ENCODE measurements at places on chromosomes 13 and 19.

DNA sequence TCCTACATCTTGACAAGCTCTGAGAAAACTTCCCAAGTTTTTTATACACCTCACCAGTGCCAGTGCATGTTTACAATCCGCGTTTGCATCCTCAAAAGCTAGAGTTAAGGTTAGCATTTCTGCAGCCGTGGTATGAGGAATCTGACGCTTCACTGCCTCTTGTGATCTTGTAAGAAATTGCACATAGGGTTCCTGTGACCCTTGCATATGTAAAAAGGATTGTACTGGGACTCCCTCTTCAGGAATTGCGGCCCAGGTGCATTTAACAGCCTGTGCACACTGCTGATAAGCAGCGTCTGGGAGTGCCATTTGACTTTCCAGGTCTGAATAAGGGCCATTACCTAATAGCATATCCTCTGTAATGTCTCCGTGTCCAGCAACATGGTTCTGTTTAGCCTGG lies 15.3 kb downstream of the FPR3 start:
- DNase-seq: no peak

DNA sequence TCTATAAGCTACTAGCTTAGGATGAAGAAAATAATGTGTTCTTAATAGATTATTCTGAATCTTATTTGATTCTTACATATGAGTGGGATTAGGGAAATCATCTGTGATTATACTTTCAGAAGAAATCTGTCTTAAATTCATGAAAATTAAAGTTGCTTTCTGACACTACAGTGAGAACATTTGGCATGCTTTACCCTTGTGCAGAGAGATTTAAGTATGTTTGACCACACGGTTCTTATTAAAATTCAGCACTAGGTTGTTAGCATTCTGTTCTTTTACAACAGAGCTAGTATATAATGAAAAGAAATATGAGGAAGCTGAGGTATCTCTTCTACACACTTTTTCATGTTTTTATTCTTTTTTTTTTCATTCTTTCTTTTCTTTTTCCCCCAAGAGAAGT lies 2723.9 kb downstream of the PCDH9 start:
- no peak for DNase-seq

GRCh38 chr13:37395544-37395943 lies 203.0 kb downstream of the POSTN start:
- no peak for DNase-seq

GRCh38 chr19:39017026-39017425 lies 15.3 kb downstream of the FBXO27 start:
- no peak for DNase-seq

DNA sequence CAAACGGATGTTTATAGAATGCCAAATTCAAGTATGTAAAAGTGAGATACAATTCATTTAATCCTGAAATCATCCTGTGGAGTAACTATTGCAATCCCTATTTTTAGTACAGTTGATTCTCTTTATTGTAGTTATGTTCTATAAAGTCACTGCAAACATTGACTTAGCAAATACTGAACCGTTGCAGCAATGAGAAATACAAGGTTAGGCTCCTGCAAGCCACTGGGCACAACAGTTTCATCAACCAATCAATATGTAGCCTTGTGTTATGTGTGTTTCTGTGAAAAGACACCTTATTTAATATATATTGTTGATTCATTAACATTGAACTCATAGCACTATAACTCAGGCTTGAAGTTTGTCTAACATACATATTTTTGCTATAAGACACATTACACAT lies 174.4 kb downstream of the DCT start:
- DNase-seq: no peak

GRCh38 chr19:9673912-9674662 lies 813 bp downstream of the ZNF562 start:
- DNase-seq: no peak

DNA sequence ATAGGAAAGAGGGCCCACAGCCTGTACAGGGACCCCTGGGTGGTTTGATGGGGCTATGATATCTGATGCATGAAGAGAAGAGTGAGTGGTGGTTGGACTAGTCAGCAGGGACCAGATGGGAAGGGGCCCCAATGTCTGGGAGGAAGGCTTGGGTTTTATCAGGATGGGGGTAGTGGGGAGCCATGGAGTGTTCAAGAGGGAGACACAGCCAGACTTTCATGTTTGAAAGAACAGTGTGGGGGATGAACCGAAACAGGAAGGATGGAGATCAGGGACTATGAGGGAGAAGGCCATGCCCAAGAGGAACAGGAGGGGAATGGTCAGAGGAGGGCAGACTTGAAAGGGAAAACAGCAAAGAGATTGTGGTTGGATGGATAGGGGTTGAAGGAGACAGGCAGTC lies 63.1 kb downstream of the UNC13A start:
- DNase-seq: no peak

DNA sequence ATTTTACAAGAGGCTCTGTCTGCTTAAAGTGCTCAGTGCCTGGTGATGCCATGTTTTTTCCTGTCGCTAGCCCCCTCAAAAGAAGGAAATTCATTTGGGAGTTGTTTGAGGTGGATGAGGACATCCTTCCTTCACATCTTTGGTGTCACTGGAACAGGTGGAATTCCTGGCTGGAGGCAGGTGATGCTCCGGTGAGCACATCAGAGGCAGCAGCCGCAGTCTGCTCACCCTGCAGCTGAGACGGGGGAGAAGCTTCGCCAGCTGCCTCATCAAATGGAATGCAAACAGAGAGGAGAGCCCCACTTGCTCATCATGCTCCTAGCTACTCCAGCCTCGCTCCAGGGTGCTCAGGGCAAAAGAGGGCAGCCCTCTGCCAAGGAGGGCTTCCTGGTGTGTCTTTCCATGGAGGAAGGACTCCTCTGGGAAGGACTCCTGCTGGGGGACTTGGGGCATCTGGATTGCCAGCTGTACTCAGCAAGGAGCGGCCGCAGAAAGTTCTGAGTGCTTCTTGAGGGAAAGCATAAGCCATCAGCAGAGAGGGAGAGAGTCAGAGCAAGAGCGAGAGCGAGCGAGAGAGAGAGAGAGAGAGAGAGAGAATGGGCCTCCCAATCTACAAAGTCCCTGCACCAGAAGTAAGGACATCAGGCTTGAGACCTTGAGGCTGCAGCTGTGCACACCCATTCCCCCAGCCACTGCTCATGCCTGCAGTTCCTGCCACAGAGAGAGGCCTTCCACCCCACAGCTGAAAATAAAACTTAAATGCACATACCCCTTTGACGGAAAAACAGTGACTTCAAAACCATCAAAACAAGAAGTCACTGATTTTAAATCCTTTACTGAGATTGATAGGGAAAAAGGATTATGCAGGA lies 74.3 kb upstream of the UBL3 start:
- DNase-seq: no peak

GRCh38 chr13:111968336-111969010 lies 98.5 kb upstream of the SOX1 start:
- DNase-seq: no peak

GRCh38 chr13:97319113-97319720 lies 97.1 kb downstream of the MBNL2 start:
- no peak for DNase-seq

DNA sequence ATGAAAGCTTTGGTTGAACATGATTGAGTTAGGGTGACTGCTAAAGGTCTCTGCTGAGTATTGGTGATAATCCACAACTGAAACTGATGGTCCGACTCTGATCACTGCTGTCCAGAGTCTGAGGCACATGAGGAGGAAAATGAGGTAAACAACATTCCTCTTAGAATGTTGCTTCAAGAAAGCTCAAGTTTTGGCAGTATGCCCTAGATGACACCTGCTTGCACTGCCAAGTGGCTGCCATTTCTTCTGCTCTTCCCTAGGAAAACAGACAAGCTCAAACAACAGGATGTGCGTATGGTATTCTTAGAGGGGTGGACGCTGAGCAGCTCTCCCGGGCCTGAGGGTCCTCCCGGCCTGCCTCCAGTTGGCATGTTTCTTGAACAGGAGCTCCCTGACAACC lies 15.2 kb upstream of the MTIF3 start:
- no peak for DNase-seq

- DNase-seq: no peak
Observed at GRCh38 chr13:44278166-44278565, 95.5 kb upstream of the SERP2 start.

DNA sequence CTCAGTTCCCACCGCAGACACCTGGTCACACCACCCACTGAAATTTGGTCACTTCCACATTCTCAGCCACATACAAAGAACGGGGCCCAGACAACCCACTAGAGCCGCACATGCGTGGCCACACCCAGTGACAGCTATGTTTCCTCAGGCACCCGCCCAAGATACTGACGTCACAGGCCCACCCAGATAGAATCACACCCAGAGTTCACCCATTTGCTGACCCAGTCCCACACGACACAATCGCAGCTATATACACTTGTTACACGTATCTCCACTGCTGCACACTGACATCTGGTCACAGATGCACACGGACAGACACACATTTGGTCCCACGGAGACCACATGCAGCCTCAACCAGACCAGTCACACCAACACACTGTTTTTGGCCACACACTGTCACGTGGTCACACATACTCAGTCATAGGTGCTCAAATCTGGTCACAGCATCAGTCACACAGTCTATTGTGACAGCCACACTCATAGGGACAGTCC lies 2.9 kb downstream of the NUMBL start:
- DNase-seq: no peak

DNA sequence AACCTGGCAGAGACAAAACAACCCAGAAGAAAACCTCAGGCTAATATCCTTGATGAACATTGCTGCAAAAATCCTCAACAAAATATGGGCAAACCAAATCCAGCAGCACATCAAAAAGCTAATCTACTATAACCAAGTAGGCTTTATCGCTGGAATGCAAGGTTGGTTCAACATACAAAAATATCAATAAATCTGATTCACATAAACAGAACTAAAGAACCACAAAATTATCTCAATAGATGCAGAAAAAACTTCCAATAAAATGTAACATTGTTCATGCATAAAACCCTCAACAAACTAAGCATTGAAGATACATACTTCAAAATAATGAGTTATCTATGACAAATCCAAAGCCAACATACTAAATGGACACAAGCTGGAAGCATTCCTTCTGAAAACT lies 8.8 kb downstream of the ZNF724 start:
- DNase-seq: no peak

DNA sequence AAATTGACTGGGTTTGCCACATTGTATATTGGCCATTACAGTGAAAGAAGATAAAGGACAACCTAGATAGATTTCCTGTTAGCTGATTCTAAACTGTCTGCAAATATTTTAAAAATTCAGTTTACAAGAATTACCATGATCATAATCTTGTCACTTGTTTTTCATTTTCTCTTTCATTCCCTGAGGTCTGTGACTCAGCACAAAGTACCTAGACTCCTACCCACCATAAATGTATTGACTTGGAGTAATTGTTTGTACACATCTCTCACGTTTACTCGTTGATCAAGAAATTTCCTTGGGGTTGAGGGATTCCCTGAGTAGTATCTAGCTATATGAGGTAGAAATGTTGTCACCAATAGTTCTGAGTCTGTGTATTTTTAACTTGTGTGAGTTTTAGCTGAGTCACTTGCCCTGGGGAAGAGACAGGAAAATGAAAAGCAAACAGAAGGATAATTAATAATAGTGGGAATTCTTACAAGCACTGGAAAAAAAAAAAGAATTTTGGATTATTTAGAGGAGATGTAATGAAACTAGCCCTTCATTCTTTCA lies 299.2 kb upstream of the DACH1 start:
- DNase-seq: no peak

DNA sequence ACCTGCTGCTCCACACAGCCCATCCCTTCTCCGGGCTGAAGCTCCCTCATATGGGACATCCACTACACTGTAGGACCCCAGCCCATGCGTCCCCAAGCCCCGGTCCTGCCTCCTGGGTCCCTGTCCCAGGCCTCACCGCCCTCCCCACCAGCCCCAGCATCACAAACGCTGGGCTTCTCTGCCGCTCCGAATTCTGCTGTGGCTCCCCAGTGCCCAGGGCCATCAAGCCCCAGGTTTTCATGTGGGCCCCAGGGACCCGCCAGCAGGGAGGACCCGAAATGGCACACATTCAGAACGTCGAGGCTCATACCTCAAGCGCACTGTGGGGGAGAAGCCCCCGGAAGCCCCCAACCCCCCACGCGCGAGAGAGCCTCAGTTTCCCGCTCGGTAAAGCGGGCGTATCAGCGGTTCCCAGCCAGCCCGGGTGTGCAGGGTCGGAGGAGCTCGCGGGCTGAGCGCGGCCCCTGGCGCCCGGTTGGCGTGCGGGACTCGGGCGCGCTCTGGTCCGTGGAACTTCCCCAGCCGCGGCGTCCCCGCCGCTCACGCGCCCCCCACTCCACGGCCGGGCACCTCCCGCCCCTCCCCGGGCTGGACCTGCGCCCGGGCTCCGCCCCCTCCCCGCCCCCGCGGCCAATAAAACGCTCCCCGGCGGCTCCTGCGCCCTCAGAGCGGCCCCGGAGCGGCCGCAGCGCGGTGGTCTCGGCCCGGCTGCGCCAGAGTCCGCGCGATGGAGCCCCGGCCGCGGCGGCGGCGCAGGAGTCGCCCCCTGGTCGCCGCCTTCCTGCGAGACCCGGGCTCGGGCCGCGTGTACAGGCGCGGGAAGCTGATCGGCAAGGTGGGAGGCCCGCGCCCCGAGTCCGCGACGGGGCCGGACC lies at the start of gene PLK5:
PLK5 (plus strand) TSS at position 666 of the 875 bp plus-strand sequence. CDS start 2,920 bp downstream, outside the sequence.
- peak; percentile 17 for DNase-seq

DNA sequence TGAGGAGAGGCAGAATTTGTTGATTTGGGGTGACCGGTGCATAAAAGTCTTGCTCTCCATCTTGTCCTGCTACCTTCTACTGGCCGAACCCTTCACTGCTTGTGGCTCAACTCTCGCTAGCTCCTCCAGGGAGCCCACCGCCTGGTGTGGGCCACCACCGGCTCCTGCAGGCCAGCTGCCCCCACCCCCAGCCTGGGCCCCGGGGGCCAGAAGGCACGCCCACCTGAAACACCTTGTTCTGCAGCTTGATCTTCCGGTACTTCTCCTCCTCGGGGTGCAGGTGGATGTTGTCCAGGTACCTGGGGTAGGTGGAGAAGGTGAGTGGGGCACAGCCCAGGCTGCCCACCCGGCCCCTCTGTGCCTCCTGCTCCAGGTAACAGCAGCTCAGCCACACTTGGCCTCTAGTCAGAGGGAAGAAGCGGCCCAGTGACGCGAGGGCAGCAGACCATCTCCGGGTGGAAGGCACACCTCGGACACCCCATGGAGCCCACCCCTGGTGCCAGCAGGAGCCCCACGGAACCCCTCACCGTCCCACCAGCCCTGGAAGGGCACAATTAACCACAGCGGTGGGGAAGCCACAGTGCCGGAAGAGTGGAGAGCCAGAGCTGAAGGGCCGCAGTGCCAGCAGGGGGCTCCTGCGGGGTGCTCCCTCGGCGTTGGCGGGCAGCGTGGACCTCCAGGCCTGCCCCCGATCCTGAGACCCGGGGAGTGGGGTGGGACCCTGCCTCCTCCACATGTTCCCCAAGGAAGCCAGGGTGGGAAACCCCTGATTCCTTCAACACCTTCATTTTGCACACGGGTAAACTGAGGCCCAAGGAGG lies 10.1 kb downstream of the UBXN6 start:
- no peak for DNase-seq
